Umbilical cord (tissue), 2 donors: ENCODE measurements at places on chromosomes 3 and 15.

DNA sequence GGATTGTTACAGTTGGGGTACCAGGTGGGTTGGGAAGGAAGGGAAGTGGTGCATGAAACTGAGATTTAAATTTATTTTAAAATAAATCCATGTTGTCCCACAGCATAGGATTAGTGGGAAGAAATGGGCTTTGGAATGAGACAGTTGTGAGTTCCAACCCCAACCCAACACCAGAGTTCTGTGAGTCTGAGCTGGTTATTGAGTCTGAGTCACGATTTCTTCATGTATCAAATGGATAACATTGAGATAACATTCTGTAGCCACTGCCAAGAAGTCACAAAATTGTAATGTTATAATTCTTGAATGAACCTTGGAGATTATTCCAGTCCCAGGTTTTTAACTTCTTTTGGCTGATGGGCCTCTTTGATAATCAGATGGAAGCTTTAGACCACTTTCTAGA lies 13.7 kb downstream of the IFT122 start:
- peak; percentile 33 for DNase-seq

- no peak for DNase-seq
Observed at GRCh38 chr3:23175341-23176083, 27.6 kb upstream of the UBE2E2 start.

DNA sequence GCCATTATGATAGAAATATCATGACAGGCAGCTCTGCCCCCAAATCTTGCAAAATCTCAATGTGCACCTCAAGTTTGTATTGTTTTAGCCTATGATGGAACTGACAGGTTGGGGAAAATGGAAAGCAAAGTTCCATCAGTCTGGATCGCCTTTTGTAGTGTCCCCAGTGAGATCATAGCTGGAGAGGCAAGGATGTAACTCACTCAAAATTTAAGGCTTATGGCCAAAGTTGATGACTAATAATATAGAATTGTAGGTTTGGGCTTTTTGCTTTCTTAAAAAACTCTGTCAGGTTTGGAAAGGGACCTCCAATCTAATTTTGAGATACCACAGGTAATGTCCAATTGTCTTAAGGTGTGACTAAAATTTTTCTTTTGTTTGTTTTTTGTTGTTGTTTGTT lies 1.4 kb upstream of the ACP3 start:
- DNase-seq, result no peak

- DNase-seq, result peak; percentile 74
Observed at GRCh38 chr3:15316998-15317435, 15.4 kb downstream of the SH3BP5 start.

DNA sequence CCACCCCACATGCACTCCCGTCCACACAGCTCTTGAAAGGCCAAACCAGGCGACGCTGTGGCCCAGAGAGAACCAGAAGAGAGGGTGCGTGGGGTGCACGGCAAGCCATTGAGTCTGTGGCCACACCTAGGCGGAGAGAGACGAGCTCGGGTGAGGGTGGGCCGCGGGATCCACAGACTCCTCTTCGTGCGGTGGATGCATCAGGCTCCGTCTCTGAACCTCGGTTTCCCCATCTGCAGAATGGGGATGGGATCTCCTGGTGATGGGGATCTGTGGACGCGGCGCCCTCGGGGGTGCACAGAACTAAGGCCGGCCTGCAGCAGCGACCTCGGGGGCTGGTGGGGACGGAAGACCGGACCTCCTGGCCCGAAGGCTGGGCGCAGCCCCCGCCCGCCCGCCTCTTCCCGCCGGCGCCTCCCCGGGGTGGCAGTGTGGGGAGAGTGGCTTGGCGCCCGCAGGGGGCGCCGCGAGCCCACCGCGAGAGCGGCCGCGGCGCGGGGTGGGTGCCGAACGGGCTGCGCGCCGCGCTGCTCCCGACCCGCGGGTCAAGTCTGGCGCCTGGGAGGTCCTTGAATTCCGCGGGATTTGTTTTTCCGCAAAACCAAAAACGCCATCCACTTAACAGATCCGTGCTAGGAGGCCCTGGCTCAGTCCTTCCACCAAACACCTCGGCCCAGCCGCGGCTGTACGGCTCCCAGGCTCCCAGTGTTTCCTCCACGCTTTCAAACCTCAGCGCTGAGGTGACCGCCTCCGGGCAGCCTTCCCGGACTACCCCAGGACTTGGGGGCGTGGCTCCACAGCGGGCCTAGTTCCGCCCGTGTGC lies 13.2 kb upstream of the ADPGK start:
- DNase-seq, result peak; percentile 59

- no peak for DNase-seq
Observed at GRCh38 chr3:149179220-149179619, 42.4 kb downstream of the CP start.

- no peak for DNase-seq
Observed at GRCh38 chr3:140834266-140835037, 107.2 kb upstream of the SLC25A36 start.

GRCh38 chr3:181701096-181701495 lies 10.6 kb upstream of the SOX2 start:
- no peak for DNase-seq

- no peak for DNase-seq
Observed at GRCh38 chr3:172312001-172312400, 136.3 kb downstream of the GHSR start.

GRCh38 chr15:77748078-77749064 lies 115.7 kb upstream of the LINGO1 start:
- no peak for DNase-seq

DNA sequence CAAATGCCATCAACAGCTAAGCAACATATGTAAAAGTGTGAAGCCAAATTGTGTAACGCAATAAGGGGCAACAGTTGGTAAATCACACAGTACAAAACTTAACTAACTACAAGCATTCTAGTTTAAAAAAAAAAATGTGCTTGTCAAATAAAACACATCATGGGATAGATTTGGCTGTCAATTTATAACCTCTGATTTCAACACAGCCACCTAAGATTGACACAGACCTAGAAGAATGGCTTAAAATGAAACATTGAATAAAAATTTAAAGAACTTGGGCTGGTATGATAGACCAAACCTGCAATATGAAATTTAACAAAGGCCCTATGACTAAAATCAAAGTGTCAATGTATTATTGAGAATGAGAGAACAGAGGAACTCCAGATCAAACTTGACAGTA lies 148.4 kb downstream of the NR1I2 start:
- DNase-seq, result no peak

DNA sequence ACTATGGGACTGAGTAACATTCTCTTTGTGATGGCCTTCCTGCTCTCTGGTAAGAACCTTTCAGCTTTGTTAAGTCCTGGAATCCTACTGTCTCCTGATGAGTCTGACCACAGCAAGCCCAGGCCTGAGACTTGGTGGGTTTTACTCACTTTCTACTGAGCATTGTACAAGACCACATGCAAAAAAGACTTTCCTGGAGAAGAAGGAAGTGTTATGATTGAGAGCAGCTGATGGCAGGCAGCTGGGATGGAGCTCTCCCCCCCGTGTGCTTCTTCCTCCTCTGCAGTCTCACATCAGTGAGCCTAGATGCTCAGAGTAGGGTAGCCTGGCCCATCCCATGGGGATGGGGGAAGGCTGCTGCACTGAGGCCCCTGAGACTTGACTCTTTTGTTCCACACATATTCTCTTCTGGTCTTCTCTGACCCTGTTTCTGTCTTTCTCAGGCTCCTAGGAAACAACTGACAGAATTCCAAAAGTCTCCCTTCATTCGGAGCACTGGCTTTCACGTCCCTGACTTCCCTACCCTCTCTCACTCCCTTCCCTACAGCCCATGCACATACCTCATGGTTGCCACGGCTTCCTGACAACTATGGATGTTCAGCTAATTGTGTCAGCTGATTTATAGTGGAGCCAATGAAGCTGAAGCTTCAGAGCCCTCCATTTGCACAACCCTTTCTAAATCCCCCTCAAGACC lies 36.6 kb downstream of the CD86 start:
- no peak for DNase-seq

- no peak for DNase-seq
Observed at GRCh38 chr3:112403103-112403502, 70.1 kb downstream of the CD200 start.

DNA sequence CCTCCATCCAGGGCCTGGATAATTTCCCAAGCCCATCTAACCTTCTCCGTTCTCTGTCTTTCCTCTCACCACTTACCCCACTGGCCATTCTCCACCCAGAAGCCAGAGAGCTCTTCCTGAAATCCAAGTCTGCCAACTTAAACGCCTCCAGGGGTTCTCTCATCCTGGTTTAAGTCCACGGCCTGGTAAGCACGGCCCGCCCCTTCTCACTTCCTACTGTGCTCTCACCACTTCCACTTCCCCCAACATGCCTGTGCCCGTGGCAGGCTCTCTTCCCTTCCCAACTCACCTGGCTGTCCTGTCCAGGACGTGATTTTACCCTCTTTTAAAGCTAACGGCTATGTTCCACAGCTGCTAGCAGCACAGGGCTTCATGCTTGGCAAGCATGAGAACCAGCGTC lies 1.7 kb upstream of the CX3CR1 start:
- DNase-seq, result no peak

DNA sequence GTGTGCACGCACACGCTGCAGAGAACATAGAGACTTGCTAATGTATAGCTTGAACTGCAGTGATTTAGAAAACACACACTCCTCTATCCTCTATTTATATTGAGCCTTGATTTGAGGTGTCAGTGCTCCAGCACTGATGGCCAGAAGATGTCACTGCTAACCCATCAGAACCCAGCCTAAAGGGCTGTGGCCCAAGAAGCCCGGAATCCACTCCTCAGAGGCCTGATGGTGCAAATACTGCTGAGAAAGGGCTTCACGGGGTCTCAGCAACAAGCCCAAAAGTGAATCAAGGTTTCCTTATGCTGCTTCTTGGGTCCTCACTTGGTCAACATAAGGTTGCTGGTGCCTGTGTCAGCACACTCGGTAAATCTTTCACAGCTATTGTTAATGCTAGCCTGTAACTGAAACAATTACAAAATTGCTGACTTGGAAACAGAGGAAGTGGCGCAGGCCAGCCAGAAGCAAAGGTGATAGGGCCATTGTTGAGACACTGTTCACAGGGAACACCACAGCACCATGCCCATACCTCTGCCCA lies 60.3 kb downstream of the HEG1 start:
- DNase-seq, result peak; percentile 63

DNA sequence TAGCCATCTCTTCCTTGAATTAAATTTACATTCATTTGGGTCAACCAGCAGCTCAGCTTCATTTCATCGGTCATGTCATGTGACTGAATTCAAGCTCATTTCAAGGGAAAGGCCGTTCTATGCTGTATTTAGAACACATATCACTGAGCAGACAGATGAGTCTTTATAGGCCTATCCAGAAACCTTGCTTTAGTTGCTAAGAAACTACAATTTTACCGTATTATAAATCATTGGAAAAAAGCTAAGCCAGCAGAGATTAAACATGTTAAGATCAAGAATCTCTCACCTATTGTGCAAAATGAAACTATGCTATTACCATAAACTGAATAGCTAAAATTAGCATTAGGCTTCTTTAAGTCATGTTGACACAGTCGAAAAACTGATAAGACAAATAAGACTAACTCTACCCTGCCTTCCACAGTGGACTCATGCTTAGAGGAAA lies 2.2 kb downstream of the NPTN start:
- DNase-seq, result peak; percentile 36

- no peak for DNase-seq
Observed at GRCh38 chr3:126259411-126260391, 79.3 kb upstream of the ALDH1L1 start.
